ENCODE measurements at places on chromosomes 3 and 15. TPM values are rescaled to one million over a fixed set of nuclear protein-coding genes. Genes with fewer than 3 reads are reported as not detected.

Gene PLA2G4D
- total RNA-seq, result not detected

Gene CSPG5
- total RNA-seq, result 0.17 TPM

Gene SLC7A14
- total RNA-seq, result 0.34 TPM

Gene DUOXA1
- not detected for total RNA-seq

Gene GLT8D1
- total RNA-seq, result 79.7 TPM

All from bronchus fibroblast of lung (primary cell).